ENCODE measurements at places on chromosomes 3 and 15. TPM values are rescaled to one million over a fixed set of nuclear protein-coding genes. Genes with fewer than 3 reads are reported as not detected.

ARPIN gene
- not detected for total RNA-seq

NECTIN3 gene
- 9.5 TPM for total RNA-seq

IL17RB gene
- 0.36 TPM for total RNA-seq

SLC7A14 gene
- total RNA-seq, result not detected

SERINC4 gene
- 0.10 TPM for total RNA-seq

KLHL40 gene
- total RNA-seq, result not detected

PODXL2 gene
- total RNA-seq, result 1.7 TPM

SERPINI1 gene
- 1.6 TPM for total RNA-seq

TUBGCP4 gene
- total RNA-seq, result 42.8 TPM

KLF15 gene
- total RNA-seq, result 0.34 TPM

C2CD4A gene
- total RNA-seq, result 0.27 TPM

MKRN2OS gene
- total RNA-seq, result not detected

Measured in activated CD8-positive, alpha-beta memory T cell treated with anti-CD3 and anti-CD28 coated beads for 36 hours (primary cell).